Activated CD4-positive, alpha-beta T cell treated with anti-CD3 and anti-CD28 coated beads, Interleukin-2, amount 50 U/mL, for 16 hours (primary cell): ENCODE measurements at places on chromosomes 13 and 19.
A peak's percentile ranks its signal among the peaks of the same experiment; 100 is the strongest.

DNA sequence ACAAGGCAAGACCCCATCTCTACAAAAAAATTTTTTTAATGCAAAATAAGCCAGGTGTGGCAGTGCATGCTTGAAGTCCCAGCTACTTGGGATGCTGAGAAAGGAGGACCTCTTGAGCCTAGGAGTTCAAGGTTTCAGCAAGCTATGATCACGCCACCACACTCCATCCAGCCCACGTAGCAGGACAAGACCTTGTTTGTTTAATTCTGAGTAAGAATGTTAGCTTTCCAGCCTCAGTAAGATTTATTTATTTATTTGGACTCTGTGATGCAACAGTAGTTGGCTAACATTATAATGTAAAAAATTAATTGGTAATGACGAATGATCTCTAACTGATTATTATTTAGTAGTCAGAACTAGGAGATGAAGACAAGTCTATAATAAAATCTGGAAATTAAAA is 23.3 kb downstream of the N4BP2L2 start:
- no peak for DNase-seq

- DNase-seq, result no peak
Measured at GRCh38 chr19:7873304-7874075, 700 bp downstream of the PRR36 start.

- peak; percentile 66 for DNase-seq
Measured at GRCh38 chr13:98890186-98890585, 87.7 kb downstream of the DOCK9 start.

DNA sequence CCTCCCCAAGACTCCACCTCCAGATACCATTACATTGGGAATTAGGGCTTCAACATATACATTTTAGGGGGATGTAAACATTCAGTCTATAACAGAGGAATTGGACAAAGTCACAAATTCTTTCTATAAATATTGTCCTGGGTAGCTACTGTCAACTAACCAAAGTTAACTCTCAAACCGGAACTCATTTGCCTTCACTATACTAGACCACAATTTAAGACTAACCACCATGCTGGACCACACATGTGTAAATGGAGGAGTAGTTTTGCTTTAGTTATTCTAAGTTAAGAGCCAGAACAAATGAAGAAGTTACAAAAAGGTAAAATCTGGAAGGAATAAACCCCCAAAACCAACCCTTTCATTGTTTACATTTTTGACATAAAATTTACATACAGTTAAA is 222.8 kb downstream of the NDFIP2 start:
- DNase-seq, result no peak

GRCh38 chr13:112859817-112860190 is 109.2 kb upstream of the MCF2L start:
- no peak for DNase-seq

- no peak for DNase-seq
Measured at GRCh38 chr13:96810104-96810503, 184.2 kb downstream of the OXGR1 start.
